ENCODE measurements at places on chromosomes 5 and 9. TPM values are rescaled to one million over a fixed set of nuclear protein-coding genes. Genes with fewer than 3 reads are reported as not detected.
A peak's percentile ranks its signal among the peaks of the same experiment; 100 is the strongest.

GRCh38 chr5:40685193-40685592 is 5.5 kb downstream of the PTGER4 start:
- no peak for DNase-seq

- no peak for DNase-seq
Measured at GRCh38 chr5:79002374-79002773, 17.3 kb upstream of the ARSB start.

- peak; percentile 79 for DNase-seq
Measured at GRCh38 chr5:141618030-141618803, 583 bp downstream of the DIAPH1 start.

DNA sequence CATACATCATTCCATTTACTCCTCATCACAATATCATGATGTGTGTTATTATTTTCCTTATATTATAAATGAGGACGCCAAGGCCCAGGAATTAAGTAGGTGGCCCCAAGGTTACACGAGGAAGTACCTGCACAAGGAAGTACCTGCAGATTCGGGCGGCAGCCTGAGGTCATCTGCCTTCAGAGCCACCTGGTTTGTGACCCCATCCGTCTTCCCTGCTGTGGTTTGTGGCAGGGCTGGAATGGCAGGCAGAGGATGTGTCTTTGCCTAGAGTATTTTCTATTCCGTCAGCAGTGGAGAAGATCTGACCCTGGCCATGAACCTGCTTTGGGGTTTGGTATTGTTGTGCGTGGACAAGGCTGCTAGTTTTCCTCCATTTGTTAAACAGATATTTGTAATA is 59.7 kb downstream of the PDZD2 start:
- DNase-seq, result no peak

- DNase-seq, result no peak
Measured at GRCh38 chr5:167871091-167871490, 420.4 kb upstream of the WWC1 start.

GRCh38 chr9:96721731-96722429 is 56.0 kb downstream of the ZNF510 start:
- no peak for DNase-seq

GRCh38 chr5:89536020-89536419 is 653.0 kb upstream of the MEF2C start:
- no peak for DNase-seq

DNA sequence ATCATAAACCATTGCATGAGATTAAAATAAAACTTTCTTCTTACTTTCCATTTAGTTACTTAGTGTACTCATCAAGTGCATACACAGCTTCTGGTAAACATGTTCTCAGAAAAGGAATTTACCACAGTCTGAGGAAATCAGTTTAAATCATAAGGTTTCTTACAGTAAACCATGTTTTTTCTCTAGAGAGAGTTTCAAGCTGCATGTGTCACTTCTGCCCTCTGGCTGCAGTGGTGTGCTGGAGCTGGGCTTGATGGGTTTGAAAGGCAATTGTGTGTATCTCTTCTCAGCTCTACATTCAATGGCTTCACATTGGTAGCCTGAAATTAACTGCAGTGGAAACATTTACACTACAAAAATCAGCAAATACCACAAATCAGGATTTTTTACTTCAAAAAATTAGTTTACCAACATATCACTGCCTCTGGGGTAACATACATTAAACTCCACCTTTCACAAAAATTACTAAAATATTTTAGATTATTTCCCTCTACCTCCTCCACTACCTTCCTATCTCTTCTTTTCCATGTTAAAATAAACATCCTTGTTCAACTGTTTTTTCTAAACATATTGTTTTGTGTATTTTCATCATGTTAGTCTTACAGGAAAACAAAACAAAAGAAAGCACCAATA is 414.3 kb downstream of the ANXA1 start:
- peak; percentile 5 for DNase-seq

- no peak for DNase-seq
Measured at GRCh38 chr5:154301726-154302125, 111.2 kb downstream of the GALNT10 start.

DNA sequence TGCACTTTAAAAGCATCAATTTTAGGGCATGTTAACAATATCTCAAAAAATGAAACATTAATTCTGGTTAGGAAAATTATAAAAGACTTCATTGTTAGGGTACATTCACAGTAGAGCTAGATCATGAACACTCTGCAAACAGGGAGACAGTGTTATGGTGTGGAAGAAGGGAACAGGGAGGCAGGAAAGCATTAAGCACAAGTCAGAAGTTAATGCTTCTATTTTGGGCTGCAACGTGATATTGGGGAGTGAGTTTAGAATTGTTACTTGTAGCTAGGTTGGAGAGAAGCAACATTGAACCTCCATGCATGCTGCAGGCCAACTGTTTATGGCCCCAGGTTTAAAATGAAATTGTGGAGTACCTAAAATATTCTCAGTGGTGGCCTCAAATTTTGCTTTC is 278.1 kb upstream of the NMUR2 start:
- no peak for DNase-seq

- no peak for DNase-seq
Measured at GRCh38 chr9:22817181-22817580, 370.6 kb downstream of the DMRTA1 start.

DNA sequence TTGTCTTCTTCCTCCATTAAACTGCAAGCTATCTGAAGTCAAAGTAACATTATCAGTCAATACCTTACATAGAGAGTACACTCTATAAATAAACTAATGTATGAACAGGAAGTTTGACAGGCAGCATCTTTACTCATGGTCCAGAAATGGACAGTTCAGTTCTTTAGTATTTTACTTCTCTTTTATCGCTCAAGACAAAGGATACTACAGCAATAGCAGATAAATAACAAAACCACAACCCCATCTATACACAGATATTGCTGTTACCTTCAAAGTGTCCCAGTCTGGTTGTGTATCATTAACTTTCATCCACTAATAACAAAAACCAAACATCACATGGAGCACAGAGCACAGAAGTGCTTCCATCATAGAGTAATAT is 46.4 kb downstream of the SEMA5A start:
- DNase-seq, result no peak

DNA sequence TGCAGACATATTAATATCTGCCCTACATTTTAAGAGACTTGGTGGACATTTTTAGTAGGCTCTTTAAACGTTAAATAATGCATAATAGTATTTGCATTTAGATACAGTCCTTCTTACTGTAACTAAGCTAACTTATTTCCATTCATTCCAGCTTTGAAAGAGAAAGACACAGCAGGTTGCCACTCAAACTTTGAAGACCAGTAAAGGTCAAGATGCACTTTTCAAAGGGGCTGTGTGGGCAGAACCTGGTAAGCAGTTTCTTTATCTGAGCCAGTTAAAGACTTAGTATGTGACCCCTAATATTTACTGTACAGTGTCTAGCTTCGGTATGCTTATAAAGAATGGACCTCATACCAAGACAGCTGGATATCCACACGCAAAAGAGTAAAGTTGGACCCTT is 20.8 kb downstream of the PLGRKT start:
- DNase-seq, result no peak

DNA sequence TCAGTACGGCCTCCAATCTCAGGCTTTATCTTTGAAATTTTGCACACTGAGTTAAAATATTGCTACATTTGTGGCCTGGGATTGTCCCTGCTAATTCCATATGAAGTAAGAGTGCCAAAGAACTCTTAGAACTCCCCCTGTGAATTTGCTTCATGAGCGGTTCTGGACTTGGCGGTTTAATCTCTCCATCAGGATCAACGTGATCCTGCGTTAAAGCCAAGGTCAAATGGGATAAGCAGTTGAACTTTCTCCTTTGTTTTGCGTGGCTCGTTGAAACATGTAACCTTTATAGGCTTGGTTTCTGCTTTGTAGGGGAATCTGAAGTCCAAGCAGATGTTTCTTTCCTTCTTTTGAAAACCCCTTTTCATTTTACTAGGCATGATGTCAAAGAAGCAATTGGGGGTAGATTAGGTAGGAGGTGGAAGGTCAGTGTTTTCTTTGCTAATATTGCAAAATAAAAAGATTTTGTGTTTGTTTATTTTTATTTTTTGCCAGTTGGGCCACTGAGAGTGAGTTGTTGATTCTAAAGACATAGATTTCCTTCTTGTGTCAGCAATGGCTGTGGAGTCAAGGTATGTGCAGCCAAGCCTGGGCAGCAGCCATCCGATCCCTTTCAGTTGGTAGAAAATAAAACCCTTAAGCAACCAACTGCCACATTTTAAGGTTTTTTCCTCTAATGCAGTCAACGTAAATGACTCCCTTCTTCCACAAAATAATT is 390.8 kb downstream of the NNT start:
- DNase-seq, result no peak

DNA sequence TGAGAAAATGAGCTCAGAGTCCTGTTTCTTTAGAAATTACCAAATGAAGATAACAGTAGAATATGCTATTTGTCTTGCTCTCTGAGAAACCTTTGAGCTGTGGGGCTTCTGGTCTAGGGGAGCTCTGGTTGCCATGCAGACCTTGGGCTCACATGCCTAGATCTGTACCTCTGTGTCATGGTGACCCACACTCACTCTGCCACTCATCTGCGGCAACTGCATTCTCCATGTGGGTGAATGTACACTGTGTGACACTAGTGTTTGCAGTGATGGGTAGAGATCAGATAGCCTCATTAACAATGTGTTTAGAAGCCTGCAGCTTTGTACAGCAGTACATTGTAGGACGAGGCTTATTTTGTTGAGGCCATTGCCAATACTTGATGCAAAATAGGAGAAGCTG is 521.2 kb downstream of the CHSY3 start:
- no peak for DNase-seq

DNA sequence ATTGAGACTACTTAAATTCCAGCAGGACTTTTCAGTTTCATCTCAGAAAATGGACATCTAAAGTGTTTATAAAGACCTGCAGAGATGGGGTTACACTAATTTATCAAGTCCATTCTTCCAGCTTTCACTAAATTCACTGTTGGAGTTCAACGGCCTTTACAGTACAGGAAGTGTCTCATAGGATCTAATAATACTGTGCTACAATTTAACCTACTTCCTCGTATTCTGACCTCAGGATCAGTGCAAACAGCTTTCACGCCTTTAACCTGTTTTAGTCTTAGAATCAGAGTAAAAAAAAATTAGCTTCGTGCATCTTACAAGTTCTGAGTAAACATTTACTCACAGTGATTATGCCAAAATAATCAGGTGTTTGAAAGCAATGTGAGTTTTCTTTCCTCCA is 632.6 kb upstream of the DMAC1 start:
- no peak for DNase-seq

DNA sequence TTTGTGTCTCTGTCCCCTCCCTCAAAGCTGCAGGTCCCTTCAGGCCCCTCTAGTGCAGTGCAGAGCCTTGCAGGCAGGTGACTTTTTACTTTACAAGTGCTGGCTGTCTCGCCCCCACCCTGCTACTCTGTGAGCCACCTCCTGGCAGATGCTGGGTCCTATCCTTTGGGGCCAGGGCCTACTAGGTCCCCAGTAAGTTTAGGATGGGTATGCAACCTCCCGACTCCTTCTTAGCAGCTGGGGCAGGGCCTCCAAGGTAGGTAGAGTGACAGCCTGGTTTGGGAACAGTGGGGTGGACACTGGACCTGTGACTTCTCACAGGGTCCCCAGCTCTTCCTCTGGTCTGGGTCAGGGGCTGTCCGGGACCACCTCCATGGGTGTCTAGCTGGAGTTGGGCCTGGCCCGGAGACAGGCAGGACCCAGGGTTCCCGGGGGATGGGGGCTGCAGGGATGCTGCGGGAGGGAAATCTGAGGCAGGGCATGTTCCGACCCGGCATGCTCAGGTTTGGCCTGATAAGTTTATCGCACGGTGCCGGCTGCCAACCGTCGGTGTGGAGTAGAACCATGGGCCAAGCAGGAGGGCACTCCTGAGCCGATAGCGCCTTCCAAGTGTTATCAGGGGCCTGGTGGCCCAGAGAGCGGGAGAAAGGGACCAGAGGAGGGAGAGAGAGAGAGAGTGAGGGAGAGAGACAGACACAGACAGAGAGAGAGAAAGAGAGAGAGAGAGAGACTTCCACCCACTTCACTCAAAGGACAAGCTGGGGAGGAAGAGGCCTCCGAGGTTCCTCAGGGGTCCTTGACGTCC is 20.5 kb downstream of the GFI1B start:
- no peak for DNase-seq

BTNL3 gene
- total RNA-seq, result not detected

ZNF454 gene
- not detected for total RNA-seq

GARIN3 gene
- 3.6 TPM for total RNA-seq

NR2F1 gene
- total RNA-seq, result not detected

LEAP2 gene
- total RNA-seq, result 2.0 TPM

PDE8B gene
- total RNA-seq, result 0.14 TPM

FBP2 gene
- not detected for total RNA-seq

PCA3 gene
- not detected for total RNA-seq

MOB3B gene
- 3.2 TPM for total RNA-seq

TLE4 gene
- 11.2 TPM for total RNA-seq

LRRC19 gene
- not detected for total RNA-seq

CDC20B gene
- not detected for total RNA-seq
